ENCODE measurements at places on chromosomes 13 and 19. TPM values are rescaled to one million over a fixed set of nuclear protein-coding genes. Genes with fewer than 3 reads are reported as not detected.

DNA sequence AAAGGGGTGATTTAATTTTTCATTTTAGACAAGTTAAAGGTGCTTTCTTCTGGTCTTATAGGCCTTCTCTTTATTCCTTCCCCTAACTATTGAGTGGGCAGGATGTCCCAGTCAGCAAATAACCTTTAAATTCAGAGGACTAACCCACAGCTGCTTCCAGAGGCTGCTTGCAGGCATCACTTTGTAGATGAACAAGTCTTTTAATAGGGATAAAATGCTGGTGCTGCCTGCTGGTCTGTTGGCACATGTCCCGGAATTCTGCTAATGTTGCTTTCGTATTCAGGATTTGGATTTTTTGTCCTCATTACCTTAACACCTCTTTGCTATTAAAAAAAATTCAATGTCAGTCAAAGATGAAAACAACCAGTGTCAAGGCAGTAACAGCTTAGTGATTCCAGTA, 132.7 kb upstream of the KL start:
- no peak for DNase-seq

NUDT15 gene
- total RNA-seq: 13.2 TPM

- no peak for DNase-seq
These were observed 92.7 kb downstream of the COL4A2 start for GRCh38 chr13:110399801-110400200.

TNNT1 gene
- 0.89 TPM for total RNA-seq
